Right cardiac atrium (tissue), 5 donors: ENCODE measurements at places on chromosomes 7 and 10. TPM values are rescaled to one million over a fixed set of nuclear protein-coding genes. Genes with fewer than 3 reads are reported as not detected.
A peak's percentile ranks its signal among the peaks of the same experiment; 100 is the strongest.

- peak; percentile 50 for DNase-seq
Observed at GRCh38 chr7:1849351-1850041, 179.4 kb downstream of the ELFN1 start.

GRCh38 chr7:7675686-7676085, 35.1 kb downstream of the UMAD1 start:
- peak; percentile 18 for DNase-seq

DNA sequence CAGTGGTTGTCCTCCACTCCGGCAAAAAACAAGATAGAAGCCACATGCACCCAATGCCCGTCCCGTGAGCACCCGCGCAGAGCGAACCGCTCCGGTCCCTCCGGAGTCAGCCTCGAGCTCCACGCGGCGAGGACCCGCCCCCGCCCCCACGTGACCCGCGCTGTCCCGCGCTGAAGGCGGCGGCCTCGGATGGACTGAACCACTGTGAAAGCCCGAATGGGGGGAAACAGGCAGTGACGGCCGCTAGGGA, 766 bp upstream of the EIF3B start:
- DNase-seq, result peak; percentile 96

- DNase-seq, result no peak
Observed at GRCh38 chr10:4195213-4195612, 410.2 kb upstream of the KLF6 start.

GRCh38 chr7:46539892-46540483, 618.9 kb upstream of the IGFBP3 start:
- no peak for DNase-seq

DNA sequence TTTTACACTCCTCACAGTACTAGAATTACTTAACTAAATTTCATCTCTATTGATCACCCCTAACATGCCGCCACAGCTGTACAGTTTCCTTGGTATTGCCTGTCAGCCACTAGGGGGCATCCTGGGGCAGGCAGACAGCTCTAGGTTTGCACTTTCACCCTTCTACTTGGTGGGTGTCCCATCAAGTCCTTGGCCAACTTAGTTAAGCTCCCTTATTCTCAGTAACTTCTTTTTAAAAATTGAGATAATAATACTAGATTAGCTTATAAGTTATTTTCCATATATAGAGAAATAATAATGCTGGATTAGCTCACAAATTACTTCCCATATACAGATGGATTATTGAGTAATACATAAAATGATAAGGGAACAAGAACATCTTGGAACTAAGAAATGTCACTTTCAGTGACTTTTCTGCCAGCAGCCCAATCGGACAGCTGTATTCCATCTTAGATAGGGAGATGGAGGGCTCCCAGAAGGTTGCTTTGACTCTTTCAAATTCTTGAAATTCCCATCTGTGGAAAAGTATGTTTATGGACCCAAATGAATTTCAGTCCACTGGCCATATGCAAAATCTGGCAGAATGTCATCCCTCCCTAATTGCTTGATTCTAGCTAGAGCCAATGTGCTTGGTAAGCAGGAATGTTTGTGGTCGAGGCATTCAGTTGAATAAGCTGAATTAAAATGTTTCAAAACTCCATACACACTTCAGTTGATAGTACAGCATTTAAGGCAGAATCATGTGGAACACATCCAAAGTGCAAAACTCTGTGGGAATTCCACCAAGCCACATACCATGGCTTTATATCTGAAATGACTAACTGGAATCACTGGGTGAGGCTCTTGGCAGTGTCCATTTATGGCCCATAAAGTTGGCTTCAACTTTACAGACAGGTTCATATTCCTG, 309.7 kb downstream of the CSTF2T start:
- DNase-seq, result peak; percentile 66

DNA sequence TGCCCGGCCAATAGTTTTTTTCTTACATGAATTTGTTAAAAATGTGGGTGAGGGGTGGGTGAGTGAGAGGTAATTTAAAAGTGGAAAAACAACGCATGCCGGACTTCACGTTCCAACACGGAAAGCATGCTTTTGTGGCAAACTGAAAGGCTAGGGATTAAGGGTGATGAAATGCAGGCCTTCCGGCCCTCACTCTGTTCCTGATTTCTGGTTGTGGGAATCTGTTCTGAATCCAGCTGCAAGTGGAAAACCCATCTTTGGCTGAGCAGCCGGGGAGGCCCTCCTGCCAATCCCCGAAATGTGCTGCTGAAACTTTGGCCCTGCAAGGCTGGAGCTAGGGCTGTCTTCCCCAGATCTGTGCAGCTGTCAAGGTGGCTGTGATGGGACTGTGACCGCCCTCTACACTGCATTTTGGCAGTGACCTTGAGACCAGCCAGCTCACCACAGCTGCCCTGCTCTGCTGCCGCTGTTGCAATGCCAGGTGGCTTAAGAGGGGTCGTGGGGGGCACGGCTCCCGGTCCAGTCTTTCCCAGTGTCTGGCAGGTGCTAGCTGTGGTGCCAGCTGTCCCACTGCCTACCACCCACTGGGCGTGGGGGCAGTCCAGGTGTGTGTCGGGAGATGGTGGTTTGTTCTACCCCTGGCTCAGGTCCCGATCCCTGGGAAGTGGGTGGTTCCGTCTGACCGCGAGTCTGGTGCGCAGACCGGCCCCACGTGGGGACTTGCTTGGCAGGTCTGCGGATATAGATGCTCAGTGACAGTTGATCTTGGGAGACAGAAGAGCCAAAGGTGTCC, 39.0 kb downstream of the TET1 start:
- peak; percentile 63 for DNase-seq

- DNase-seq, result no peak
Observed at GRCh38 chr7:142450695-142451094, 192.8 kb upstream of the PRSS58 start.

- no peak for DNase-seq
Observed at GRCh38 chr7:18262058-18262457, 233.5 kb upstream of the HDAC9 start.

GRCh38 chr10:48811917-48812316, 127.2 kb downstream of the WDFY4 start:
- no peak for DNase-seq

Gene NPY4R
- 0.09 TPM for polyA plus RNA-seq

Gene MYH16
- polyA plus RNA-seq, result not detected
